ENCODE measurements at places on chromosomes 3 and 15.

DNA sequence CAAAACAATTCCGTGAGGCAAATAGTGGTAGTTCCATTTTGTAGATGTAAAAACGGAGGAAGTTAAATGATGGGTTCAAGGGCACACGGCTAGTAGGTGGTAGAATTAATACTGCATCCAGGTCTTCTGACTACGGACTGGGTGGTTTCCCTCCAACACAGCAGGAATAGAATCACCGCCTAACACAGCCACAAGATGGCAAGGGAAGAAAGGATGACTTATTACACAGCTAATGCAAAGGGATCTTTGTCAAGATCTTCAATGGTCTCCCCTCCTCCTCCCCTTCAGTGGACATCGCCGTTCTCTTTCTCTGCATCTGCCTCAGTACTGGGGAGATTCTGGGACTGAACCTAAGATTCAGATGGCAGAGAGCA is 524 bp upstream of the TOPBP1 start:
- DNase-seq, result no peak

GRCh38 chr3:152039887-152040286 is 166.4 kb downstream of the SUCNR1 start:
- no peak for DNase-seq

DNA sequence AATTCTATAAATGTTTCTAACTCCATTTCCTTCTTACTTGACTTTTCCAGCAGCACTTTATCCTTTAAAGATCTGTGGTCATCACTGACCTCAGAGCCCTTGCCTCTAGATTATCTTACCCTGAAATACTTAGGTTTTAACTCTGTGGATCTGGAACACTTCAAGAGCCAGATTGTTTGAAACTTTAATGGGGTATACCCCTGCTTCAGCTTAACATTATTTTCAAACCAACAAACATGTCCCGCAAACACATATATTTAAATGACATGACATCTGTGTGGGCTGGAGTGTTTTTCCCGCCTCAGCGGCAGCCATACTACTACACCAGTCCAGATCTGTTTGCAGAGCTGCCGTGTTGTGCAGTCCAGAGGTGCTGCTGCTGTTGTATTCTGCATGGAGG is 252.0 kb upstream of the TPM1 start:
- no peak for DNase-seq

- DNase-seq, result no peak
Measured at GRCh38 chr15:82126346-82126745, 80.5 kb upstream of the MEX3B start.

DNA sequence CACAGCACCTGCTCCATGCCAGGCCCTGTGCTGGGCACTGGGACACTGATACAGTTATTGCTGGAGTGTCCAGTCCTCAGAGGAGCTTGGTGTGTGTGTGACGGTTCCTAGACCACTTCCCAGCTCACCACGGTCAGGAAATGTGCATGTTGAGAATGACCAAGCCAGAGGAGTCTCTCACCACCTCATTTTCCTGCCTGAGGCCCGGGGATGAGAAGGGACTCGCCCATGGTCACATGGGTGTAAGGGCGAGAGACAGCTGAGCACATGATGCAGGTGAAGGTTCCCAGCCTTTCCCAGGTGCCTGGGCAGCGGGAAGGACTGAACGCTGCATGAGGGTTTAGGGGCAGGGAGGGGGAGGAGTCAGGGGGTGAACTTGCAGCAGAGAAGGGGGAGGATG is 180.9 kb upstream of the TLE3 start:
- DNase-seq, result no peak

GRCh38 chr3:88150371-88150770 is 612 bp downstream of the C3orf38 start:
- no peak for DNase-seq

DNA sequence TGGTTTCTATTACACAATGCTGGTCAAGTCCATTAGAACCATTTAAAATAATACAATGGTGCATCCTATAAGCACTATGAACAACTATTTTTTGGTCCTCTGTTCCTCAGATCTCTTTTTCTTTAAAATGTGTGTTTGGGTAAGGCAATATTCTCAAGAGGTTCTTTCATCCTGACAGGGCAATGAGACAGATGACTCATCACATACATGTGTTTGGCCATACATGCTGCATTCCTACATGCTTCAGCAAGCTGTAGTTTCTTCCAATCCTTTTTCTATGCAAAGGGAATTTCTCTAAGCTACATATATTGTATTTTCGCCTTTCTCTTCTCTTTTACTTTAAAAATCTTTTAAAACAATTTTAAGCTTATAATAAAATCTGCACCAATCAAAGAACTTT is 52.7 kb downstream of the OTOL1 start:
- DNase-seq, result no peak

- no peak for DNase-seq
Measured at GRCh38 chr3:126372413-126373145, 15.4 kb upstream of the KLF15 start.

DNA sequence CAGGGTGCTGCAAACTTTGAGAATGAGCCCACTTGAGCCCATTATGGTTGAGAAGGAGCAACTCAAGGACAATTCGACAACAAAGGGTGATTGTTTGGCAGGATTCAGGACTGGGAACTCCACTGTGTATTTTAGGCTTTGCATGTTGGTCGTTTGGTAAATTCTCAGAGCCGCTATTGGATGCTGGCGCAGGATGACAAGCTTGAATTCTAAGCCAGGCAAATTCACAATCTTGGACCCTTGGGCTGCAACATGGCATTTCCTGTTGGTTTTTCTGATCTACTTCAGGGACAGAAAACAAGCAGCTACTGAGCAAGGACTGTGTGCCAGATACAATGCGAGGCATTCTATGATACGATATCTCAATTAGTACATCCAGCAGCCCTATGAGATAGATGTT is 82.8 kb downstream of the RYR3 start:
- no peak for DNase-seq

GRCh38 chr15:41777421-41777973 is 3.2 kb downstream of the MAPKBP1 start:
- no peak for DNase-seq

DNA sequence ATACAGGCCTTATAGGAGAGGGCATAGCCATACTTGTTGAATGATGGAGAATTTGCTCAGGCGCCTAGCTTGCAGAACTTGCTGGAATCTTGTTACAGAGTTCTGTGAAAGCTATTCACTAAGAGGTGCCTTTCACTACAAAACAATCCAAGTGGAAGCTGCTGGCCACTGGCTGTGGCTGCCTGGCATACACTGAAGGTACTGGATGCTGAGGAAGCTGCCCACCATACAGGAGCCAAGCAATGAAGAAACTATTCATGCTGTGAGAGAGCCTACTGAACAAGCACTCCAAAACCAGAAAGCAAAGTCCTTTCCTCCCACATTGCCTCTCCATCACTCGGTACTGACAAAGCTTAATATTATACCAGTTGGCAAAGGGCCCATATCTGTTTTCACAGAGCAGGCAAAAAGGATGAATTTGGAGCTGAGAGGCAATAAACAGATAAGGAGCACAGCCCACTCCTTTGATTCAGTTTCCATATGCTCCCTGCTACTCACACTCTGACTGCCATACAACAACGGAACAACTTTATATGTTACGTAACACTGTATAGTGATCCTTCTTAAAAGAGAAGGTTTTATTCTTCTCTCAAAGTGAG is 192.6 kb upstream of the ALCAM start:
- no peak for DNase-seq

- no peak for DNase-seq
Measured at GRCh38 chr3:117171124-117171523, 461.5 kb downstream of the TUSC7 start.

DNA sequence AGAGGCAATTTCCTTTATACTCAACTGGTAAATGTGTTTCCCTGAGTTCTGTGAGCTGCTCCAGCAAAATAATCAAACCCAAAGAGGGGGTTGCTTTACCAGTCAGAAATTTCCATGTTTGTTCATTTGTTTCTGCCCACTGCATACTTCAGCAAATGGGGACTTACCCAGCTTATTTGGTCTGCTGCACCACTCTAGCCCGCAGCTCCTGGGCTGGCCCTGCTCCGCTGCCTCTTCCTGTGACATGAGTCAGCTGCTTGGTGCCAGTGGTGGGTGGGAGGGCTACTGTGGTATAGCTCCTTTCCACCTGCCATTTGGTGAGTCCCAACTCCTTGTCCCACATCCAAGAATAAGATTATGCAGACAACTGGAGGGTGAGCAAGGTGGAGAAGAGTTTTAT is 644.2 kb downstream of the MCTP2 start:
- DNase-seq, result no peak

DNA sequence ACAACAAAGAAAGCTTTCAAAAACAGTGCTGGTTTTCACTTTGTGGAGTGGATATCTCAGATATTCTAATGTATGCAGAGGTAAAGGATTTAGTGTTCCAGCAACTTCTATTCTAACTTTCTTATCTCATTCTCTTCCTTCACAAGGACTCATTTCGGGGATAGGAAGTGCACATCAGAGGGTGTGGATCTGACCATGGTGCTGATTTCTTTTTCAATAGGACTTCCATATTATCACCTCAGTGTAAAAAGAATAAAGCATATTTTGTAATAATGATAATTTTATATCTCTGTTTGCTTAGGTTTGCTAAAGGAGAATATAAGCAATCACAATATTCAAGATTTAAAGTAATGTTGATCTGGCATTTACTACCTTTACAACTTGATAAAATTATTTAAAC is 12.5 kb upstream of the CADM2 start:
- no peak for DNase-seq
